CD4-positive, alpha-beta T cell treated with Interferon alpha-2 for 1 hour (primary cell): ENCODE measurements at places on chromosomes 2 and 18.

DNA sequence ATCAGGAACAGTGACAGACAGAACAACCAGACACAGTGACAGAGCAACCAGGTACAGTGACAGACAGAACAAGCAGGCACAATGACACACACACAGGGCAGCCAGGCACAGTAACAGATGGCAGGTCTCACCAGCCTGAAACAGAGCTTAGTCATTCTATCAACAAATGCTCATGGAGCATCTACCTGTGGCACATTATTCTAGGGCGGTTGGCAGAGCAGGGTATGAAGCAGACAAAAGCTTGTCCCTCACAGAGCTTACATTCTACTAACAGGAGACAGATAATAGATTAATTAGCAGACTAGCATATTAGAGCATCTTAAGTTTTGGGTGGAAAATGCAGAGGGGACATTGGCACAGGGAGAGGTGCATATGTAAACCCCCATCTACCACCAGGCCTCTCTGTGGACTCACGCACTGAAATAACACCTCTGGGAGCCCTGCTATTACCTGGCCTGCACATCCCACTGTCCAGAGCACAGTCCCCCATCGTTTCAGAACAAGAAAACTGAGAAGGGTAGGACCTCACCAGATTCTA lies 64.1 kb upstream of the RAB6C start:
- DNase-seq: no peak

- DNase-seq: no peak
These were observed 1377.0 kb downstream of the SUCLG1 start for GRCh38 chr2:83081826-83082690.

DNA sequence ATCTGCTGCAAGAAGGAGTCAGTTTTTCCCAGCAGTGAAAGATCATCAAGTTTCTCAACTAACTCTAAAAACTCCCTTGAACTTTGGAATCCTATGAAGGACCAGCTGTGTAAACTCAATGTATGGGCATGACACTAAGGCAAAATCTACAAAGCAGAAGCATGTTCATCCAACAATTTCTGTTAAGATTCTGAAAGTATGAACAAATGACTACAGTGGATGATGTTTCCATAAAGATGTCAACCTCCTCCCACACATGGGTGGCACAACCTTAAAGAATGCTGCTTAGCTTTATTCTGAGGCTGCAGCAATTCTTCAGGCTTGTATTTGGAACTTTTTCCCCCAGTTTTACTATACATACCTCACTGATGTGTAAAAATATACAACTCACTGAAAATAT lies 47.2 kb downstream of the WDR33 start:
- DNase-seq: no peak

- DNase-seq: no peak
These were observed 386.4 kb upstream of the SLC14A2 start for GRCh38 chr18:45228796-45229388.

DNA sequence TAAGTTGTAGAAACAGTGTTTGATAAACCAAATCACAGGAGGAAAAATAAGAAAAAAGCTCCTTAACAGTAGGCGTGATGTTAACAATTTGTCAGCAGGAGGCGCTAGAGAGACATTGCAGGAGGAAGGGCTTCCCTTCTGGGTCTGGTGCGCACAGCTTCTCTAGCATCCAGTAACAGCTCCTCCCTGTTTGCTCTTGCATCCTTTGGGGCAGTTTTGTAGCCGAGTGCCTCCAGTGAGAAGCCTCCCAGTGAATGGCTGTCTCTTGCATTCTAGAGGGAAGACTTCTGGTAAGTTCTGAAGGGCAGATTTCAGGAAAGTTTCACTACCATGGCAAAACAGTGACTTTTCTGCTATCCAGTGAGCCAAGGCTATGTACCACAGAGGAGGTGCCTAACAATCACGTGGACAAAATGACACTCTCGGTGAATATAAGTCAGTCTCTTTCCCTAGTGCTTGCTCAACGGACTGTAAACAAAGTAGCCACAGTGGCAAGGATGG lies 9.5 kb upstream of the ZNF396 start:
- peak; percentile 67 for DNase-seq

DNA sequence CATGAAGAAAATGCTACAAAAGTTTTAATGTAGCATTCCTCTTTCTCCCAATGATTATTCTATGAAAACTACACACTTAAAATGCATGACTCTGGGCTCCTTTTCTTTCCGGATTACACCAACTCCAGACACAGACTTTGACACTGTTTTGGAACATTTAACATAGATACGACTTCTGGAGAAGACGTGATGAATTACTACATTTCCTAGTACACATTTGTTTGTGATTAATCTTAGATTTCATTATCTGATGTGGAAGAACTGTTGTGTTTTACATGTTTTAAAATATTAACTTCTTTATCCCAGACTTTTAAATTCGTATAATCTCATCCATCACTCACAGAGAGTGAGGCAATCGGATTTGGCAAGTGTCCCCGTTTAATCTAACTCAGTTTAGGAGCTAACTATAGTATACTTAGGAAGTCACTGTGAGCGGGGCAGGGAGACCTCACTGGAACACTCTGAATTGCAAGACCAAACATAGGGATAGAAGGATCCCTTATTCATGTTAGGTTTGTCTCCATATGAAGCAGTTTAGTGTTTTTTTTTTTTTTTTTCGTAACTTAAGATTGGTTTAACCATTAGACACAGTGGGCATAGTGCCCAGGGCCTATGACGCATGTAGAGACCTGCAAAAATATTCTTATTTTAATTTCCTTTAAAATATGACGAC lies 66.7 kb downstream of the PDE1A start:
- no peak for DNase-seq

- peak; percentile 80 for DNase-seq
These were observed 46.8 kb downstream of the MRPS5 start for GRCh38 chr2:95074663-95075439.

DNA sequence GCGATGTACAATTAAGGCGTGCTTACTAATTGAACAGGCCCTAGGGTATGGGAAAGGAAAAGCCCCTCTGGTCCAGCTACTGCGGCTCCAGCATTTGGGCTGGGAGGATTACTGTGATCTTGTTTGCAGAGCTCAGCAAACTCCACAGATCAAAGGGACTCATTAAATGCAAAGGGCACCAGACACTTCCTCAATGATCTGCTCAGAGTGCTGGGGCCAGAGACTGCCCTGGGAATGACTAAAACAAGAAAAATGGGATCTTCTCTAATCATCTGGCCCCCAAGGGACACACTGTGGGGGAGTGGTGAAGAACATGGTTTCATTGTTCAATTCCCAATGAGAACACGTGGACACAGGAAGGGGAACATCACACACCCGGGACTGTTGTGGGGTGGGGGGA lies 85.0 kb downstream of the MARCHF4 start:
- no peak for DNase-seq

- no peak for DNase-seq
These were observed 608.1 kb upstream of the REG3G start for GRCh38 chr2:78417355-78417754.

- no peak for DNase-seq
These were observed 61.0 kb downstream of the ZAP70 start for GRCh38 chr2:97774425-97774824.

DNA sequence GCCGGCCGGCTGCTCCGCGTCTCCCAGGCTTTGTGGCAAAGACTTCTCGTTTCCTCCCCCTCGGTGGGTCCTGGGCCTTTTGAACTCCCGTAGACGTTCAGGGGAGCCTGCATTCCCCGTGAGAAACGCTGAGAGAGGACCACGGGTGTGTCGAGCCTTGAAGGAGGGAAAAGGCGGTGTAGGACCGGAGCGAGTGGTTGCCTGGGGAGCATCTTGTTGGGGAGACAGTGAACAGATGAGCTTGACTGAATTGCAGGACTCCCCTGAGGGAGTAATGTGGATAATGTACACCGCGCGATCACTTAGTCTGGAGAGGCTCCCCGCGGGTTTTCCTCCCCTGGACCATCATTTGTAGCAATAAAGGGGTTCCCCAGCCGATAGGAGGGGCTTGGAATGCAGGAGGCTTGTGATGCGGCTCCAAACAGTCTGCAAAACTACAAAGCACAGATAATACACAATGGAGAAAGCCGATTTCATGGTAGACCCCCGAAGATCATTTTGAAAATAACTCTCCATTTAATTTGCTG lies 769 bp downstream of the ALMS1 start:
- no peak for DNase-seq

DNA sequence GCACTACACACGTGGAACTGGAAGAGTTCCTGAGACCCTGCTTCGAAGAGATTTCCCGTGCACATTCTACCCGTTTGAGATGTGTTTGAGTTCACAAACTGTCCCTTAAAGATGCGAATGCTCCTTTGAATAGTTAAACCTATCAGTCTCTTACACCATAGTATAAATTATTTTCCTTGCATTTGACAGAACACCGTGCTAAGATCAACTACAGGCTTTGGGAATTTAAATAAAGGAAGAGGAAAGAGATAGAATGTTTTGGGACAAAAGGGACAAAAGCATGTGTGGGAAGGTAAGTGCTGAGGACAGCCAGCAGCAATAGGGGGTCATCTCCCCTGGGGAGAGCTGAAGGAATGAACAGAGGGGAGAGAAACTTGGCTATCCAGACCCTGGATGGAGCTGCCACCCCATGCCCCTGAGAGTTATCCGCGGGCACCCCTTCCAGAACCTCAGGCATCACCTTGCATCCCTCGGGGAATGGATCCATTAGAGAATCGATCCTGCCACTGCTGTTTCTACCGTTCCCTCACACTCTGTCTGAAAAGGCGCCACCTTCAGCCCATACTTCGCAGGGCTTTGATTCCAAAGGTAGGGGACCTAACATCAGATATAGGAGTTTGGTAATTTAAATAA lies 888 bp upstream of the ADCY3 start:
- no peak for DNase-seq

DNA sequence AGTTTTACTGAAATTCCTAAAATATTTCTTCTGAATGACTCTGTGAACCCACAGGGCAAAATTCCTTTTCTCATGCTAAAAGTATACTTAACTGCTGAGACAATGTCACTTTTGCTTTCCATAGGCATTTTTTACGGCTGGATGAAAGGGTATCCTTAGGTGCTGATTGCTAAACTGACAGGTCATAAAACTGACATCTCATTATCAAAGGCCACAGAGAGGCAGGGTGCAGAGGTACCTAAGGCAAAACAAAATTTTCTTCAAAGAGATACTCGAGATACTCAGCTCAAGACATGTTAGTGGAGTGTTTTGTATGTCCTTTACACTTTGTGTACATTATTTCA lies 62.0 kb upstream of the WDR75 start:
- no peak for DNase-seq

DNA sequence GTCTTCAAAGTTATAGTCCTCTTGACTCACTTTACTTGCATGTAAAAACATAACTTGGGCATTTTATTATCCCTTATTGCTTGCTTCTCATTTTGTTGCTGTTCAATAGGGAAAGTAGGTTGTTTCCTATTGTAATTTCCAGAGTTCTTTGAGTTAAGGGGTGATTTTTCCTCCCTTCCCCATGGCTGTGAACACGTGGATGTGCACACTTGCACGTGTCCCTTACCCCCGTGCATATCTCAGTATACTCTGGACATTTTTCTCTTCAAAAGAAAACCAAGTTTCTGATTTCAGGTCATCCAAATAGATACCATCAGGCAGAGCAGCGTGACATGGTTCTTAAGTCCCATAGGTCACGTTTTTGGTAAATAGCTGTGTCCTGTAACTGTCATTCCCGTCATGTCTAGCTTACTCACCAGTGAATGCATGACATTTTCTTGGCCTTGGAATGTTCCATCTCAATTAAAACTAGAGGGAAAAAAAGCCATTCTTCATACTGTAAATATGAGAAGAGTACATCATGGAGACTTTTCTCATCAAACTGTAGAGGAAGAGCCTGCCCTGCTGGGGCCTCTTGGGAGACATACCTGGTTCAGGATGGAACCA lies 83.3 kb upstream of the KCNE4 start:
- no peak for DNase-seq

DNA sequence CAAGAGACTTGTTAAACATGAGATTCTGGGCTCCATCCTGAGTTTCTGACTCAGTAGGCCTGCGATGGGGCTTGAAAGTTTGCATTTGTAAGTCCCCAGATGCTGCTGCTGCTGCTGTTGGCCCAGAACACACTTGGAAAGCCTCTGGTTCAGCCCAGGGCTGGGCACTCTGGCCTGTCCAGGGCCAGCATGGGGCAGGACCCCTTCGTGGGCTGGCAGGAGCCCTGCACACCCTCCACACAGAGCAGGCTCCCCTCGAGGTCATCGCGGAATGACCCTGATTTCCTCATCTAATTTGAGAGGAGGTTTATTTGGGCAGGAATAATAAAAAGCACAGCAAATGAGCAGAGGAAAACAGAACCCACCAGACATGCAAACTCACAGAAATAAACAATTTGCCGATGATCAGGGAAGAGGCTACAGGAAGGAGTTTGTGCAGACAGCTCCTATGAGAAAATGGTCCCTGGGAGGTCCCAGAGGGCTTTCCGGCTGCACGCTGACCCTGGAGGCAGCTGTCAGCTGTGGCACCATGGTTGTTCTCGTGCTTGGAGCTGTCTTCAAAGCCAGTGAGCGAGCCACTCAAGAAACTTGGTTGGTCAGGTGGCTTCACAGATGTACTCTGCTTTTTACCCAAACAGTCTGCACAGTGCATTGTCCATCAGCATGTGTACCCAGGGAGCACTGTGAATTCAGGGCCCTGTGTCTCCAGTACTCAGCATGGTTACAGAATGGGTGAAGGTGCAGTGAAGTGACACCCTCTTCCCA lies 119.3 kb downstream of the GLI2 start:
- DNase-seq: no peak

GRCh38 chr2:281381-281780 lies 6.5 kb downstream of the ALKAL2 start:
- no peak for DNase-seq

- no peak for DNase-seq
These were observed 243.8 kb upstream of the LRATD1 start for GRCh38 chr2:14388724-14389123.

DNA sequence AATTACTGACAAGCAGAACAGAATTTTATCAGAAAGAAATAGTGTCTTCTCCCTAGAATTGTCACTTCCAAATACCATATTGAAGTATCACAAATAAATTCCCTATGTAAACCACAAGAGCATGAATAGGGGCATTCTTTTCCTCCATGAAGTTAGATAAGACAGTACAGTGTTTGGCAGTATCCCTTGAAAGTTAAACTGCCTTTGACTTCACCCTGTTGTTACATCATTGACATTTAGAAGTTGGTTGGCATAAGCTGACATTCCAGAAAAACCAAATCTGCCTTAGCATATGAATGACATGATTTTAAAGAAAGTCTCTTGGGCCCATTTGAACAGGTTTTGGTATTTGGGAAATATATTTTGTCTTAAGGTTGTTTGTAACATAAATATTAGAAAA lies 50.2 kb upstream of the OSR1 start:
- no peak for DNase-seq

- DNase-seq: no peak
These were observed 4.2 kb downstream of the STAMBP start for GRCh38 chr2:73832930-73833329.

DNA sequence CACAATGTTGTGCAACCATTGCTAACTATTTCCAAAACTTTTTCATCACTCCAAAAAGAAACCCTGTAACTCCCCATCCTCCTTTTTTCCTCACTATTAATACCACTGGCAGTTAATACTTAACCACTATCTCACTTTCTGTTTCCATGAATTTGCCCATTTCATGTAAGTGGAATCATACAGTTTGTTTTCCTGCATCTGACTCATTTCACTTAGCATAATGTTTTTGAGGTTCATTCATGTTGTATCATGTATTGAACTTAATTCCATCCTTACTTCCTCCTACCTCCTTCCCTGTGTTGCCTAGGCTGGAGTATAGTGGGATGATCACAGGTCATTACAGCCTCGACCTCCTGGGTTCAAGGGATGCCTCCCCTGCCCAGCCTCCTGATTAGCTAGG lies 68.3 kb downstream of the FAM117B start:
- peak; percentile 17 for DNase-seq
